C1 segment of cervical spinal cord (tissue), 14 donors: ENCODE measurements at places on chromosomes 13 and 19.
A peak's percentile ranks its signal among the peaks of the same experiment; 100 is the strongest.

GRCh38 chr13:92825938-92826596 is 400.5 kb upstream of the GPC6 start:
- no peak for DNase-seq

DNA sequence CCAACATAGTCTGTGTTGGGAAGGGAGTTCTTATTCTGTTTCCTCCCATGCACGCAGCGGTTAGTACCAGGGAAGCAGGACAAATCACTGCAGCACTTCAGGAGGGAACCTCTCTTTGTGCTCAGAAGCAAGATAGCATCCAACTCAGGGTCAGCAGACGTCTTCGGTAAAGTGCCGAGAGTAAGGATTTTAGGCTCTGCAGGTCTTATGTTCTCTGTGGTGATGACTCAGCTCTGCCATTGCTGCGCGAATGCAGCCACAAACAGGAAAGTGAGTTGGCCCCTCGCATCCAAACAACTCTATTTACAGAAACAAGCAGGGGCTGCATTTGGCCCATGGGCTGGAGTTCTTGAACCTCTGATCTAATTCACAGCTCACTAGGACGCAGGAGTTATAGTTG is 122.1 kb upstream of the SPATA13 start:
- DNase-seq, result no peak

DNA sequence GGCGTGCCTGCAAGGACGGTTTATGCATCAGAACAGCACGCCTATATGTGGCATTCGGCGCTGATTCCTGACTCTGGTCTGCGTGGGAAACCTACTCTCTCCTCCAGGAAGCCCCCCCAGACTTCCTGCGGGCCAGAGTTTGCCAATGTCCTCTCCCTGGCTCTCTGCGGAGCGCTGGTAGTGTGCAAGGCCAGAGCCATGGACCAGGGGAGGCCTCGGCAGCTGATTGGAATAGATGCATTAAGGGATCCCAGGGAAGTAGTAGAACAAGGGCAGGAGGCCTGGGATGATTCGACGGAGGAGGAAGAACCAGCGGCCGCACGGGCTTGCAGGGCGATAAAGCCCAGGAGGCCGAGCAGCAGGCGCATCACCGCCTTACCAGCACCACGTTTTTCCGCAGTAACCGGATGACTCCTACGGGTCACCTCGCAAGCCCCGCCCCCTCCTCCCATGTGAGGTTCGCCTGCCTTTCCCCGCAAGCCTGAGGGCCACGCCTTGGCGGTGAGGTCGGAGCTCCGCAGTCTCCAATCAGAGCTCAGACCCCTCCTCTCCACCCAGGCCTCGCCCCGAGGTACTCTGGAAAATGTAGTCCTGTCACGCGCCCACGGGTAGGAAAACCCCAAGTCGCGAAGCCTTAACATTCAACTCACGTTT is 5.0 kb downstream of the CLEC11A start:
- DNase-seq, result no peak

DNA sequence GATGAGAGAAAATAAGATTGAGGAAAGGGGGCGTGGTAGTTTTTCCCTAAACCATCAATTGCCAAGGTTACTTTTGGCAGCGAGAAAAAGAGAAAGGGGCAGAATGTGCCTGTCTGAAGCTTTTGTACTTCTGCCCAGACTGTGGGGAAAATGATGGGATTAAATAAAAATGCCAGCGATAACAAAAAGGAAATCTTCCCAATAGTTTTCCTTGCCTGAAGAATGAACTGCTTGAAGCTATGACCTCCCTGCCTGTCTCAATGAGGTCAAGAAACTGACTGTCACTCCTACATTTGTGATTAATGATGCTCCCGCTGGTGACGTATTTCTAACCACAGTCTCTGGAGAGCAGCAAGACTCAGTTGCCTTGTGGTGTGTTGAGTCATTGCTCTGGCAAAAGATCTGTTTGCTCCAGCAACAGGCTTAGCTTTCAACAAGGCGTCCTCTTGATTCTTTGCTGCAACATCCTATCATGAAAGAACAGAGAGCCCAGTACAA is 1051.5 kb downstream of the DIAPH3 start:
- DNase-seq, result peak; percentile 11

- no peak for DNase-seq
Measured at GRCh38 chr19:53130506-53130905, 2.2 kb downstream of the ZNF415 start.

DNA sequence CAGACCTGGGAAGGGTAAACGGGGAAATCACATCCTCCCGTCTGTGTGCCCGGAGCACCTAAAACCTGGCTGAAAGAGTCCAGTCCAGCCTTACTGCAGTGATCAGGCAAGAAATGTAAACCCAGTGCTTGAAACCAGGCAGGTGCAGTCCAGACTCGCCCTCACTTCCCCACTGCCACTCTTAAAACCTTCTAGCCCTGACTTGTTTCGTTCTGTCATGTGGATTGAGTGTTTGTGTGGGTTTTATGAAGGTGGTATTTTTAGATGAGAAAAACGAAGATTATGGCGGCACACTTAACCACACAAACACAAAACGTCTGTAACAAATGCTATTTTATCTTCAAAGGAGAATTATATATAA is 839 bp upstream of the CKAP2 start:
- DNase-seq, result no peak

GRCh38 chr19:16146112-16146511 is 2.6 kb downstream of the HSH2D start:
- no peak for DNase-seq

DNA sequence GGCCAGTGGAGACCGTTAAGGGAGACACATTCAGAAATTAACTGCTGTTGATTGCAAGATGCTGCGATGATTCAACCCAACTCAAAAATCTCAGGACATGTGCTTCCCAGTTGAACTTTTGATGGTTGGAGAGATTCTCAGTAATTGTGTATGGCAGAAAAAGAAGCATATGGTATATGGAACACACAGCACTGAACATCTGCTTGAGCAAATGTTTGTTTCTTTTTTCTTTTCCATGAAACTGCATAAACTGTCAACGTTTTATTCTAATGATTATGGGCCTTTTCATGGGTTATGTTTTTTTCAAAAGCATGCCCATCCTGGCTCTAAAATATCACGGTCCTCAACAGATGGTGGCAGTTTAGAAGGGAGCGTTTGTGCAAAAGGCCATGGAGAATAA is 40.1 kb upstream of the USP29 start:
- no peak for DNase-seq

GRCh38 chr13:40194224-40194806 is 472.1 kb downstream of the FOXO1 start:
- DNase-seq, result peak; percentile 13

- DNase-seq, result no peak
Measured at GRCh38 chr19:13530720-13531119, 24.4 kb upstream of the CACNA1A start.

- no peak for DNase-seq
Measured at GRCh38 chr13:110055089-110055488, 251.9 kb downstream of the COL4A1 start.

DNA sequence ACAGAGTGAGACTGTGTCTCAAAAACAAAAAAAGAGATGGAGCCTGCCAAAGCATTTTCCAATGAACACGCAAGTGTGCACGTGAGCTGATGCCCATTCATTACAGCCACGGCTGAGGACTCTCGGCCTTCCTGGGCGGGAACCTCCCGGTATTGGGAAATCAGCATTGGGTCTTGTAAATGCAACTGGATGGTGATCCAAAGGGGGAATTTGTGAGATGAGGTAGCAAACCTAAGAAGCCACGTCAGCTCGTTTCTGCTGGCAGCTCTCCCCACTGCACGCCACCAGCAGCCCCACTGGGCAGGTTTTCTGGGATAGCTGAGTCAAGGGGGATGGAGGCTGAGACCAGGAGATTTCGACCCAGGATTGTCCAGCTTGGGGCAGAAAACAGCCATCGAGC is 11.5 kb downstream of the C13orf46 start:
- DNase-seq, result no peak

DNA sequence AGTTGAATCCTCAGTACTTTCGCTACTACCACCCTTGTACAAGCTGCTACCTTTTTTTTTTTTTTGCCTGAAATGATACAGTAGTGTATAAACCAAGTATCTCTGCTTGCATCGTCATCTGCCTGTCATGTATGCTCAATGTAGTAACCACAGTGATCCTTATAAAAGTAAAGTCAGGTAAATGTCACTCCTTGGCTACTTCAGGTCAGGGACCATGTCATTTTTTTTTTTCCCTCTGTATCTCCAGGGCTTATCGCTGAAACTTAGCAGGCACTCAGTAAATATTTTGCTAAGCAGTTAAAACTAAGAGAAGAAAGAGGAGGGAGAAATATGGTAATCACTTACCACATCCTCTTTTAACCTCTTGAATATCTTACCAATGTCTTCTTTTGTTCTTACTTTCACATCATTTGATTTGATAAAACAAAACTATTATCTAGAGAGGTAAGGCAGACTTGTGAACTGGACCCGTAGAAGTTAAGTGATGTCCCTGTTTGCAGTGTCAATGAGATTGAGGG is 96.8 kb upstream of the KLF12 start:
- DNase-seq, result no peak

DNA sequence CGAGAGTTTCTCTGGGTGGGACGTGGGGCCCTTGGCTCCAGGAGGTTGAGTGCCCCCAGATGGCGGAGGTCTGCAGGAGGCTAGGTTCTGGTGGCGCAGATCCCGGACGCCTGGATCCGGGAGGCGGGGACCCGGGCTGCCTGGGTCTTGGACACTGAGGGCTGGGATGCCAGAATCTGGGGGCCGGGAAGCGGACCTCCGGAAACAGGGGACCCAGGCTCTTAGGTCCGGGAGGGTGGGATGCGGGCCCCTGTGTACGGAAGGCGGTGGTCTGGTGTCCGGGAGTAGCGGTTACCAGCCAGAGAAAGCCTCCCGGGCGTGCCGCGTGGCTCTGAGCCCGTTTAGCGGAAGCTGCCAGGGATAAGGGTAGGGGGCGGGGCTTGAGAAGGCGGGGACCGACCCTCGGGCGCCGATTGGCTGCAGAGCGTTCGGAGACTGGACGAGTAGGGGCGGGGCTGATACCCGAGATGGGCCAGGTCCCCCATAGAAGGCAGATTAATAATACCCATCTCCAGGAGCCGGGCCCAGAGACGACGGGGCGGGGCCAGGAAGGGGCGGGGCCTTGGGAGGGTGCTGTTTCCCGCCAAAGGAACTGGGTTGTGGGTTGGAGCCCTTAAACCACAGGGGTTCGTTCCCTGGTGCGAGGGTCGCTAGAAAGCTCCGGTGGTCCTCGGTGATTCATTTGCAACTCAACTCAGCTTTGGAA is at the start of gene SLC1A5:
SLC1A5 (minus strand) TSS at position 333 of the 706 bp plus-strand sequence. CDS start 629 bp downstream, outside the sequence.
- peak; percentile 62 for DNase-seq

- no peak for DNase-seq
Measured at GRCh38 chr19:14770944-14771839, 7.2 kb downstream of the ADGRE2 start.

DNA sequence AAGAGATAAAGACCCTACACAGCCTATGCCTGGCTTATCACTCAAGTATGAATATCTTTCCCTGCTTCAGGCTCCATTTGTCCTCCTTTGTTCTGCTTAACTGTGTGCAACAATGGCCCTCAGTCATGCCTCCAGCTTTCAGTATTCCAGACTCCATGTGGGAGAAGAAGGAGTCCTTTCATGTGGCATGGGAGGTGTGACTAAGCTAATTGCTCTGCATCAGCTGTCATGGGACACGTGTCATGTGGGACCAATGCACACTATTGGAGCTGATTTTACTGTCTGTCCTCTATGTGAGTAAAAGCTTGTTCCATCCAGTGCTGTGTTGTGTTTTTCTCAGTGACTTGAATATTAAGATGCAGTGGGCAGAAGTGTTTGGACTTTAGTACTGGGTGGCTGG is 1198.3 kb downstream of the OLFM4 start:
- DNase-seq, result peak; percentile 22

DNA sequence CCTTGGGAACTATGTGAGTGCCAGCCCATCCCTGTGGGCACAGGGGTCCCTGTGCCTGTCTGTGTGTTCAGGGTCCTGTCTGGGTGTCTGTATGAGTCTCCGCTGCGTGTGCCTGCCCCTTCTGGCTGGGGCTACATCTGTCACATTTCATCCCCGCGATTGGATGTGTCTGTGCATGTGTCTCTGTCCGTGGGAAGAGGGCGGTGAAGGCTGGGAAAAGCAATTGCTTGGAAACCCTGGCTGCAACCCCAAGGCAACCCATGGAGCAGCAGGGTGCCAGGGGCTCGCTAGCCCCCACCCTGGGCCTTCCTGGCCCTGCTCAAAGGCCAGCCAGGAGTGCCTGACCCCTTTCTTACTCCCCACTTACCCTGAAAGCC is 1.4 kb downstream of the MAG start:
- DNase-seq, result no peak

GRCh38 chr13:34523406-34523805 is 418.7 kb upstream of the NBEA start:
- no peak for DNase-seq

- DNase-seq, result no peak
Measured at GRCh38 chr13:34869696-34870095, 72.4 kb upstream of the NBEA start.

GRCh38 chr13:27139565-27139964 is 32.0 kb downstream of the USP12 start:
- no peak for DNase-seq

GRCh38 chr13:33367926-33368325 is 82.4 kb upstream of the STARD13 start:
- peak; percentile 10 for DNase-seq

GRCh38 chr13:99542788-99543406 is 41.6 kb downstream of the TM9SF2 start:
- no peak for DNase-seq

DNA sequence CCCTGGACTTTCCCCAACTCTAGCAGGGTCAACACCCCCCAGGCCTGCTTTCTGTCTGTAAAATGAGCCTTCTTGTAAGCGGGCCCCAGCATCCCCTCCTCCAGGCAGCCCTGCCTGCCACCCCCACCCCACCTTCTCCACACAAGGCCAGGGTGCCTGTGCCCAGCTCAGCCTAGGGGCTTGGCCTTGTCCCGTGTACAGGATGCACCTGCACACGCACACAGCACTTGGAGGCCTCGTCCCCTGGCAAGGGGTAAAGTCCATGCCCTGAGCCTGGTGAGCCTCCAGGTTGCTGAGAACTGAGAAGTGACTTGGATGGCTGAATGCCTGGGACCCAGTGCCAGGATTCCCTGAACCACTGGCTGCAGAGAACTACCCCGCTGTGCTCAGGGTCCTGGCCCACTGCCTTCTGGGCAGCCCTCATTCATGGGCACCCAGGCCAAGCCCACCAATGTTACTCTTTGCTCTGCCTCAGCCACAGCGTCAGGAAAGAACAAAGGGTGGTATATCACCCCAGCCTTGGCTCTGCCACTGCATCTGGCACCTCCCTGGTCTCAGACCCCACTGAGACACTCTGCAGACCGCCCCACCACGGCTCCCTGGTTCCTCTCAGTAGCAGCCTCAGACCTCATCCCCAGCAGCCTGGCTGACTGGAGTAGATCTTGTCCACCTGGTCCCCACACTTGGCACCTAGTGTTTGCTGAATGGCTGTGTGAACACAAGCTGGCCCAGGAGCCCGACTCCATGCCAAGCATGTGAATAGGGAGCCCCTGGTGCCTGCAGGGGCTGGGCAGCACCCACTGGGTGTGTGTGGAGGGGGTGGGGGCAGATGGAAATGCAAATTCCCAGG is 1.8 kb upstream of the TM6SF2 start:
- no peak for DNase-seq

- DNase-seq, result no peak
Measured at GRCh38 chr19:54875506-54875905, 1.5 kb downstream of the FCAR start.

GRCh38 chr13:32538143-32538620 is 413 bp downstream of the N4BP2L2 start:
- peak; percentile 76 for DNase-seq

GRCh38 chr13:110734561-110734960 is 21.1 kb downstream of the ING1 start:
- DNase-seq, result no peak
